ENCODE measurements at places on chromosomes 13 and 19.

DNA sequence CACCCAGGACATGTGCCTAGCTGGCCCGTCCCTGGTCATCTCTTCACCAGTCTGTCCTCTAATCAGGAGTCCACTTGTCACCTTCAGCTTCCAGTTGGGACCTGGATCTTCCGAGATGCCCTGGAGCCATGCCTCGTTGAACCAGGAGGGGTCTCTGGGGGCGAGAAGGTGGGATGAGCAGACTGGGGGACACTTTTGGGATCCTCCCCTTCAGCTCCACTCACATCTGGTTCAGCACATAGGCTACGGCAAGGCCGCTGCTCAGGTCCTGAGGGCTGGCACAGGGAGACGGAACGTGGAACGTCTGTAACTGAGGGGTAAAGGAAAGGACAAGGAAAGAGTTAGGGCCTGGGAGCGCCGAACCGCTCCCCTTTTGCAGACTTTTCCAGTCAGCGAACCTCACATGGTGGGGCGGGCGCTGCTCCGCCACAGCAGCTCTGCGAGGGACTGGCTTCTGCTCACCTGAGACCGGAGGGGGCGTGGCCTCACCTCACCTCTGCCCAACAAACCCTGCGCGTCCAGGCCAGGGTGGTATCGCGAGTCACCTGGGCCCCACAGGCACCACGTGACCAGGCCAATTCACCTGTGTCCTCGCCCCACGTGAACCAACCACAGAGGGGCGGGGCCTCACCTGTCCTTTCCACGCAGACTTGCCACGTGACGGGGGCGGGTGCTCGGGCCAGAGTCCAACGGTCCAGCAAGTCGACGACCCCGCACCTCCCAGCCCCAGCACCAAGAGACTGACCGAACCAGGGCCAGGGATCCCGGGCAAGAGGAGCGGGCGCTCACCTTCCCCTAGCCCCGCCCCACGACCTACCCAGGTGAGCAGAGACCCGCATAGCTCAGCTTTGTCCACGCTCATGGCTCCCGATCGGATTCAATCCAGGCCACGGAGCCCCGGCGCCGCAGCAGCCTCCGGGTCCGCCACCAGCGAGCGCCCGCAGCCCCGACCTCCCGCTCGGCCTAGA, at the start of gene HOOK2:
TSS of gene HOOK2 (minus strand) at position 965 of the 968 bp plus-strand sequence. CDS start at position 862, 103 bp downstream.
- DNase-seq, result no peak

GRCh38 chr13:53341144-53341510, 312.5 kb downstream of the OLFM4 start:
- DNase-seq, result no peak

GRCh38 chr19:49057636-49058234, at the start of gene CGB7:
CGB7 (minus strand) TSS chr19:49057749; CDS start chr19:49055375, 2,374 bp downstream.
- DNase-seq, result peak; percentile 25

DNA sequence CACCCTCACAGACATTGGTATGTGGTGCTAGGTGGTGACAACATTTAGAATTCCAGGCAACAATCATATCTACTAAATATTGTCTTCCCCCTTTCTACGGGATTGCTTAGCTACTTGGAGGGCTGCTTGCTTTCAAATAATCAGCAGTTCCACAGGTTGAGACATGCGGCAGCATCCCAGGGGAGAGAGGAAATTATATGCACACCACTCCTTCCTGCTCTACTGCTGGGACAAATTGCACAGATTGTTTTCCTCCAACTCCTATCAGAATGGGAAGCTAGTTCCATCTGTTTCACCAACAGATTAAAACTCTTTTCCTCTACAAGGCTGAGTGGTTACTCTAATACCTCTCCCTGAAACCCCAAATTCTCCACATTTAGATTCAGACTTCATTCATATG, 275.4 kb downstream of the DNAJC15 start:
- no peak for DNase-seq

GRCh38 chr13:79780240-79780639, 299.3 kb downstream of the NDFIP2 start:
- no peak for DNase-seq

DNA sequence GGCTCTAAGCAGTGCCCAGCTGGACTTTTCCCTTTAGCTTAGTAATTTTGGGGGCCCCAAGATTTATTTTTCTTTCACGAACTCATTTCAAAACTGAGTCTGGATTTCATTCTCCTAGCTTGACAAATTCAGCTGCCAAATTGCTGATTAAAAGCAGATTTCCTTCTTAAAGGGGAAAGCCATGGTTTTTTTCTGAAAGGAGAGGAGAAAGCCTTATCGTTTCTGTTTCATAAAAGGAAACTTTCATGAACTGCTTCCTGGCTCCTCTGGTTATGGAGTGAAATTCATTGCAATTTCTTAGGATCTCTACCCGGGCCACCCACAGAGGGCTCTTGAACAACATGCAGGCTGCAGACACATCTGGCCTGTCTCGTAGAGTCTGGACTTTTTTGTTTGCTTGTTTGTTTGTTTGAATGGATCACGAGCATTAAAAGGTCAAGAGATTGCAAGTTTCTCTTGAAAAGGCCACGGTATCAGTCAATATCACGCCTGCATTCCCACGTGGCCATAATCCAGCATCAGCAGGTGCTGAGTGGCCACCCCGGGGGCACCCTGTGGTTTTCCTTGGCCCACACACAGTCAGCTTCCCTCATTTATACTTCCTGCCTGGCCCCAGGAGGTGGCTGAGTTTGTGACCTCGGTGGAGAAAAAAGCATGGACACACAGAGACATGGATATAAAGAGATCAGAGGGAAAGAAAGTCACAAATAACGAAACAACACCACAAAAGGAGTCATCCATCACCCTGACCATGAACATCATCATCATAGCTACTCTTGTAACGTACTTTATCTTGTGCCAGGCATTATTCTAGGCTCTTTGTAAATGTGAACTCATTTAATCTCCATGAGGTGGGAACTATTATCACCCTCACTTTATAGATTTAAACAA, 10.5 kb upstream of the KLK4 start:
- no peak for DNase-seq

- DNase-seq, result no peak
These were observed 18.2 kb upstream of the RNF113B start for GRCh38 chr13:98195054-98195791.

GRCh38 chr13:80309926-80310325, 31.0 kb downstream of the SPRY2 start:
- no peak for DNase-seq

DNA sequence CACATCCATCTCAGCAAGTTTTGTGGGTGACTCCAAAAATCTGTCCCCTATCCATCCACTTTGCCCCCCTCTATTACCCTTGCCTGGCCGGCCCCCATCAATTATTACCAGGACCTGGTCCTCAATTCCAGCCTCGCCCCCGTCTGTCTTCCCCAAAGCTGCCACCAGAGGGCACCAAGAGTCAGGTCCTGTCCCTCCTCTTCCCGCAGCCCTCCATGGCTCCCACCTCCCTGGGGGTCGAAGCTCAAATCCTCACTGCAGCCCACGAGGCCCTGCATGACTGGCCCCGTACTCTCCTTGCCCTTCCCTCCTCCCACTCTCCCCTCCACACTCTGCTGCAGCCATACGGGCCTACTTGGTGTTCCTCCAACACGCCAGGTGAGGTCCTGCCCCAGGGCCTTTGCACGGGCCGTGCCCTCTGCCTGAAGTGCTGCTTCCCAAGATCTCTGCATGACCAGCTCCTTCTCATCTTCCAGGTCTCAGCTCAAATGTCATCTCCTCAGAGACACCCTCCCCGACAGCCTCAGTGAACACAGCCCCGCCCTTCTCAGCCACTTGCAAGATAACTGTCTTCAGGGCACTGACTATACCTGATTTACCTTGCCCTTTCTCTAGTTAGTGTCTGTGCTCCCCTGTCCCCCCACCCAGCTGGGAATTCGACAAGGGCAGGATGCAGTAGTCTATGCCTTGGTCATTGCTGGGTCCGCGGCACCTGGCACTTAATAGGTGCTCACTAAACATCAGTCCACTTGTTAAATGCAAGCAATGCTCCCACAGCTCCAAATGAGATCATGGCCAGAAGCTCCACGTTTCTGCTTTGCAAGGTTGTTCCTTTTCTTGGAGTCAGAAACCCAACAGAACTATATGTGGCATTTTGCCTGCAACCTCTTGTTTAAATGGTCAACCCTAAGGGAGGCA, 16.8 kb upstream of the SEMA6B start:
- no peak for DNase-seq

DNA sequence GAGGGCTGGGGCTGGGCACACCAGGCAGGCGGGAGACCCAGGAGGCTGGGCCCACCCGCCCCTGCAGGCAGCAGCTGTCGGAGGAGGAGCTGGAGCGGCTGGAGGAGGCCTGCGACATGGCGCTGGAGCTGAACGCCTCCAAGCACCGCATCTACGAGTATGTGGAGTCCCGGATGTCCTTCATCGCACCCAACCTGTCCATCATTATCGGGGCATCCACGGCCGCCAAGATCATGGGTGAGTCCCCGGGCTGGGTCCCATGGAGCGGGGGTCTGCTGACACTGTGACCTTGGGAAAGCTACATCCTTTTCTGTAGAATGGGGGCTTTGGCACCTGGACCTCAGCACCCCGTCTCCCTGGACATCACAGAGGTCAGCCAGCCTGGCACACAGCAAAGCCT, 8.1 kb downstream of the PRPF31 start:
- no peak for DNase-seq

- no peak for DNase-seq
These were observed 140.2 kb downstream of the SOX1 start for GRCh38 chr13:112207129-112207528.

DNA sequence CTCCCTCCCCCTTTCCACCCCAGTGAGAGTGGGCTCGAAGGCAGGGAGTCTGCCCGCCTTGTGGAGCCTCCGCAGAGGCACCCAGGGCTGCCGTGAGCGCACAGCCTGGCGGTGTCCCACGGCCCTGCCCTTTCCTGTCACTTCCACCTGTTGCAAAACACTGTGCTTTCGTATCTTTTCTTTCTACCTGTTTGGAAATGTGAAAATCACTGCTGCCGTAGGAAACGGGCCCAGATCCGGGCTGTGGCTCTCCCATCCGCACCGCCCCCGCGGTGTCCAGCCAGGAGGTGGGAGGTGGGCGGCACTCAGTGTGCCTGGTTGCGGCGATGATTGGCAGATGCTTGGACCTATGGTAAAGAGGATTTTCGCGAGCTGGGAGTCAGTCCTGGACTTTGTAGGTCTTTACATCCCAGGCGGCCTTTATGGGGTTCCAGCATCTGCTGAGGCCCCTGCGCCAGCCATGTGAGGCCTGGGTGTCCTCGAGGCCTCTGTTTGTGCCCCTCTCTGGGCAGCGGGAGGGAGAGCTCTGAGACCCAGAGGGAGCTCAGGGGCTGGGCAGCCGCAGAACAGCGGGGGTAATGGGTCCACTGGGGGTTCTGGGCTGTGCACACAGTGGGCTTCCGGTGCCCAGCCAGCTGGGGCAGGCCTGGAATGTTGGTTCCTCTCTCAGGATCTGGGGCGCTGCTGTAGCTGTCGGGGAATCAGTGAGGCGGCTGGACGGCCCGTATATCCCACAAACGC, 6.1 kb downstream of the STK11 start:
- DNase-seq, result no peak

GRCh38 chr19:28331596-28331995, 881.4 kb downstream of the UQCRFS1 start:
- DNase-seq, result no peak

- DNase-seq, result no peak
These were observed 82.5 kb upstream of the MYCBP2 start for GRCh38 chr13:77409412-77409811.
